Activated T-helper 1 cell treated with Interleukin-2 at 50 U/mL for 16 hours (primary cell): ENCODE measurements at places on chromosomes 16 and 17.

GRCh38 chr16:28951410-28951943 lies 740 bp downstream of the NFATC2IP start:
- peak; percentile 18 for DNase-seq

DNA sequence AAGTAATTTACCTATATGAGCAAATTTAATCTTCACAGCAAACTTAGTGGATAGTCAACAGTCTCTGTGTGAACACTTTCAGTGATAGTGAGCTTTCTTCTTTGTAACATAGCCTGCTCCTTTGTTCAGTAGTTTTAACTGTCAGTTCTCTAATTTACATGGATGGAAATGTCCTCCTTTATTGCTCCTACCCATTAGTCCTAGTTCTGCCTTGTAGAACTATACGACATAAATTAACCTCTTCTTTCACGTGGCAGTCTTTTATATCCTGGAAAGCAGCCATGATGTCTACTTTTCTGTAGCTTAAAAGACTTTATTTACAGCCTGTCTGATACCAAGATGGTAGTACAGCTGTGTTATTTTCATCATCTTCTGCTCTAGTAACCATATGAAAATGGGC lies 143.6 kb downstream of the TANC2 start:
- DNase-seq: no peak

DNA sequence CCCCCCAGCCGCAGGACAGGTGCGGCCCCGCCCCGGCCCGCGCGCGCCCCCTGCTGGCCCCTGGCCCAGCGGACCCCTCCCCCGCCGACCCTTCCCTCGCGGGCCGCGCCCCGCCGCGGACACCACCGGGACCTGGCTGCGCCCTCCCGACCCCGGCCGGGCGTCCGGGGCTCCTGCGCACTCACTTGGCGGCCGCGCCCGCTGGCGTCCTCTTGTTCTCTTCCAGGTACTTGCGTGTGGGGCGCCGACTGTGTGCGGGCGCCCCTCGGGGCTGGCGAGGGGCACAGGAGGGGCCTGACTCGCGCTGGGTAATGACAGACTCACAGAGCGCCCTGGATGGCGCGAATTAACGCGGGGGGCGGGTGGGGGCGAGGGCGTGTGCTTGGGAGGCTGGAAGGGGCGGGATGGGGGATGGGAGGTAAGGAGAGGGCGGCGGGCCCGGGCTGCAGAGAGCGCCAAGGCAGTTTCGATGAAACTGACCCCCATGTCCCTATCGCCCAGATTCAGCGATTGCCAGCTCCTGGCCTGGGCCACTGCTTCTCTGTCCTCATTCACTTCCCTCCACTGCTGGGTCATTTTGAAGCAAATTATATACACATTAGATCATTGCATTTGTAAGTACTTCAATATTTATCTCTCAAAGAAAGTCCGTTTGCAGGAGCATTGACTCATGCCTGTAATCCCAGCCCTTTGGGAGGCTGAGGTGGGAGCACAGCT lies 445 bp upstream of the DBNDD1 start:
- peak; percentile 38 for DNase-seq

DNA sequence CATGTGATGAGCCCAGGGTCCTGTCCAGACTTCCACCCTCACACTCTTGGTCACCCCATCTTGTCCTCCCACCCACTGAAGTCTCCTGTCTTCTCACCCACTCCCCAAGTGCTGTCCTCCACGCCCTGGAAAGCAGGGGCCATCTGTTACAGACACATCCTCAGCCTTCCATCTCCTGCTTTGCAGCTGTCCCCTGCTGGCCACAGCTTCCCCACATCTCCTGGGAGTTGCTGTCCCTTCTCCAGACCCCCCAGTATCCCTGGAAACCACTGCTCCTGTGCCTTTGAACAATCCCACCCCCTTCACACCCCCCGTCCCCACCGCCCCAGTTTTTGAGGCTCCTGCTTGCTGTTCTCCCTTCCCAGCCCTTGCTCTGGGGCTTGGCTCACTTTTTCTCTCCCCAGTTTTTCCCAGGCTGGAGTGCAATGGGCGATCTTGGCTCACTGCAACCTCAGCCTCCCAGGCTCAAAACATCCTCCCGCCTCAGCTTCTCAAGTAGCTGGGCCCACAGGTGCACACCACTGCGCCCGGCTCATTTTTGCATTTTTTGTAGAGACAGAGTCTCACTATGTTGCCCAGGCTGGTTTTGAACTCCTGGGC lies 30.4 kb upstream of the ZFP90 start:
- no peak for DNase-seq

DNA sequence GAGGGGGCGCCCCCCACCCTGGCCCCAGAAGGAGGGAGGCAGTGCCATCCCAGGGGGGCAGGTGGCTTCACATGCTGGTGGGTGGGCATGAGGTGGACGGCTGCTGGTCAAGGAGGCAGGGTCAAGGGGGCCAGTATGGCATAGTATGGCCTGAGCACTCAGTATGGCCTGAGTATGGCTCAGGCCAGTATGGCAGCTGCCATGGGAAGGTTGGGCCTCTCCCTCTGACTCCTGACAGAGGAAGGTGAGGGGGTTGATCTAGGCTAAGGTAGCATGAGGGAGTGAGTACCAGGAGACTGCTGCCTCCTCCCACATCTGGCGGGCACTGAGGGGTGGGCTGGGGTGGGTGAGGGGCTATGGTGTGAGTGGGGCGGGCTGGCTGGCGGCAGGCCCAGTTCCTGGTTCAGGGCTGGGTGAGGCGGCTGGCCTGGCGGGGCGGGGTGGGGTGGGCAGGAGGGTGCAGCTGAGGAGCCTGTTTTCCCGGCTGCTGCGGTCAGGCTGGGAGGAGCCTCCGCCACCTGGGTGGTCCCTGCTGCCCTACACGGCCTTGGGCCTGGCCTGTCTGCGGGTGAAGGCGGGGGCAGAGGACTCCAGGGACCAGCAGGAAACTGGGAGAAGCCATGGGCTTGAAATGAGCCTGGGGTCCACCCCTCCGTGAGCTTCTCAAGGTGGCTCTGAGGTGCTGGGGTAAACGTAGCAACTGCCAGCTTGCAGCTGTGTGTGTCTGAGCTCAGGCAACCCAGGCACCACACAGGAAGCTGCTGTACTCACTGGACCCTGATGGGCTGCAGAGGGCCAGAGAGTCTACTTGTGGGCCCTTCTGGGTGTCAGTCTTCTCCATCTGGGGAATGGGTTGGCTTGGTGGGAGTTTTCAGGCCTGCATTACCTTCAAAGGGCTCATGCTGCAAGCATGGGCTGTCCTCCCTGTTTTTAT lies 57.0 kb downstream of the RAI1 start:
- no peak for DNase-seq

GRCh38 chr16:35296962-35297653 lies 1837.7 kb downstream of the TP53TG3F start:
- DNase-seq: no peak

- no peak for DNase-seq
Observed at GRCh38 chr16:11615748-11616447, 29.2 kb upstream of the LITAF start.

DNA sequence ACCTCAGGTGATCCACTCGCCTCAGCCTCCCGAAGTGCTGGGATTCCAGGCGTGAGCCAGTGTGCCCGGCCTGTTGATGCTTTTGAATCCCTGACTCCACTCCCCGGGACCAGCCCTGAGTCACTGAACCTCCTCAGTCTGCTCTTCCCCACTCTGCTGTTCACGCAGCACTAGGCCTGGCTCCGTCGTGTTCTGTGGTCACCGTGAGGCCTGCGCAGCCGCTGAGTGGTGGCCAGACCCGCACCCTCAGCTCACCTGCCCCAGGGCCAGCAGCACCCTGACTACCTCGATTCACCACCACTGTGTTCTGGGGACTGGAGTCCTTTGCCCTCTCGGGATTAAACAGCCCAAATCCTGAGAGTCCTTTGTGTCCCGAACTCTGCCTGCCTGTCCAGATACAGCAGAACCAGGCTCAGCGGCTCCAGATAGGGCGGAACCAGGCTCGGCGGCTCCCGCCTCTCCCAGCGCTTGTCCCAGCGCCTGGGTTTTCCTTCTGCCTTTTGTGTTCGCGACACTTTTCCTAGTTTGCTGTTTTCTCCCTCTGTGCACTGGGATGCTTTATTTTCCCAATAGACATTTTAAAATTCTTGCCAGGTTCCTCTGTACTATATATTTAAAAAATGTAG lies 58.6 kb upstream of the ENDOV start:
- DNase-seq: no peak

- DNase-seq: no peak
Observed at GRCh38 chr16:71297341-71297634, 8.1 kb upstream of the CMTR2 start.

DNA sequence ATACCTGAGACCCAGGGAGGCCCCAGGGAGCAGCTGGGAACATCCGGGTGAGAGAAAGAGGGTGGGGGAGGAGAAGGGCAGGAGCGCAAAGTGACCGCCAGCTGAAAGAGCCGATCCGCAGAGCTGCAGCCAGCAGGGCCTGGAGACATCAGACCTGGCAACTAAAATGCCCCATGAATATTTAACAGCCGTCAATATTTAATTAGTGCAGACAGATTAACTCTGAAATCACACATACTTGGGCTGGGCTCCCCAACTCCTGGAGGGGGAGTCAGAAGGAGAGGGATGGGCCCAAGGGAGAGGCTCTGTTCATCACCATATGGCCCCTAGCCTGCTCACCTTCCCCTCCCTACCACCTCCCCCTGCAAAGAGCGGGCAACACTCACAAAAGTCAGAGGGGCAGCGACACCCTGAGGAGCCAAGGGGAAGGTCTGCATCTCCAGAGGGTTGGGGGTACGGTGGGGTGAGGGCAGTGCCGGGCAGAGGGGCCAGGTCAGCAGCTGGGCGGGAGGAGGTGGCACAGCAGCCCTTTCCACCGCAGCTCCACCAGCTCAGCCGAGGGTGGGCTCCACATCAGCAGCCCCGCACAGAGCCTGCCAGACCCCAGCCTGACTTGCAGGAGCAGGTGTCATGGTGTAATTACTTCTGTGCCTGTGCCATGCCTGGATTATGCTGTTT lies 61.9 kb upstream of the CCL1 start:
- DNase-seq: no peak

DNA sequence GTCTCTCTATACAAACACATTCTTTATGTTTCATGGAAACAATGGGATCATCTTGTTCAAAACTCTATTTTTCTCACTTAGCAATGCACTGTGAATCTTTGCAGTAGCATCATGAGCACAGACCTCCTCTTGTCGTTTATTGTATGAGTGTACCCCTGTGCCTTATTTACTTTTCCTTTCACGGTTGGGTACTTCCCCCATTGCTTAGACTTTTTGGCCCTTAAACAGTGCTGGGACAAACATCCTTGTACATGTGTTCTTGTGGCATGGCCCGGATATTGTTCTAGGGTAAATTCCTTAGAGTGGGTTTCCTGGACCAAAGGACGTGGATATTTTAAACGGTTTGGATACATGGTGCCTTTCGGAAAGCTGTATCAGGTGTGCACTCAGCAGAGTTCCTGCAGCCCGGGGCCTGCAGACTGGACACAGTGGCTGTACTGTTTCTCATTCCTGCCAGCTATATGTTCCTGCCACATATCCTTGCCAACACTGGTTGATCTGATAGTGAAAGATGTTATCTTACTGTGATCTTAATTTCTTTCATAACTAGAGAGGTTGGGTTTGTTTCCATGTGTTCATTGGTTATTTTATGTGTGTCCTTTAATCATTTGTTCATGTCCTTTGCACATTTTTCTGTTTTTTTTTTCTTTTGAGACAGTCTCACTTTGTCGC lies 111.1 kb downstream of the OR1D5 start:
- no peak for DNase-seq

DNA sequence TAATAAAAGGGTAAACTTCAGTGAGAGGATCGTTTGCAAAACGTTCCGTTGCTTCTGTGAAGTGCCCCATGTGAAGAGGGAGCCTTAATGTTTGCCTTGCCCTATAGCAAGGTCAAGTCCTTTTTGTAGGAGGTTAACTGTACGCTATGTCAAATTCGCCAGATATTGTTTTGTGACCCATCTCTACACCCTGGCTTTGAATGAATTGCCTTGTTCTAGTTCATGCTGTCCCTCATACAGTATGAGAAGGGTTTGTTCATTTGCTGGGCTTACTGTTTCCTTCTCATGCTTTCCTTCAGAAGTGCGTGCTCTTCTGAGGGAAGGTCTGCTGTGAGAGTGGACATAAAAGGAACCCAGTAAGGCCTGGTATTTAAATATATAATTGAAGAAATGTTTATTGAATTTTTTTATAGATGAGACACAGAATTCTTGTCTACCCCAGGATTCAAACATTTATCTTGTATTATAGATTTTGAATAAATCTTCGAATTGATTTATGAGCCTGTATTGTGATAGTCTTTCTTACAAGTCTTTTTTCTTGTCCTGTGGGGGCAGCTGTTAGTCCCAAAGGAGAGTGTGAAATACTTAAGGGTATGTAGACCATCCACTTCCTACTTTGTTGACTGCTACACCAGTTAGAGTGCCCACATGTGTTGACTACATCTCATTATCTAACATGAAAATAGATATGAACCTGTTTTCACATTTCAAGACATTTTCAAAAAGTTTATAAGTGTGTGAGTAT lies 1.7 kb downstream of the MAP3K3 start:
- no peak for DNase-seq

DNA sequence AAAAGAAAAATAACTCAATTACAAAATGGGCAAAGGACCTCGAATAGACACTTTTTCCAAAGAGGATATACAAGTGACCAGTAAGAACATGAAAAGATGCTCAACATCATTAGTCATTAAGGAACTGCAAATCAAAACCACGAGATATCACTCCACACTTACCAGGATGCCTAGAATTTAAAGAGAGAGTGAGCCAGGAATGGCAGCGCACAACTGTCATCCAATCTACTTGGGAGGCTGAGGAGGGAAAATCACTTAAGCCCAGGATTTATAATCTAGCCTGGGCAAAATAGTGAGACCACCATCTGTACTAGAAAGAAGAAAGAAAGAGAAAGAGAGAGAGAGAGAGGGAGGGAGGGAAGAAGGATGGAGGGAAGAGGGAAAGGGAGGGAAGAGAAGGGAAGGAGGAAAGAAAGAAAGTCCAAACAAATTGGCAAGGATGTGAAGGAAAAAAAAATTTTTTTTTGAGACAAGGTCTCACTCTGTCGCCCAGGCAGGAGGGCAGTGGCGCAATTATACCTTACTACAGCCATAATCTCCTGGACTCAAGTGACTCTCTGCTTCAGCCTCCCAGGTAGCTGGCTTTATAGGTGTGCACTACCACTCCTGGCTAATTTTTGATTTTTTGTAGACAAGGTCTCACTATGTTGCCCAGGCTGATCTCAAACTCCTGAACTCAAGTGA lies 22.6 kb downstream of the TBX2 start:
- no peak for DNase-seq

- peak; percentile 43 for DNase-seq
Observed at GRCh38 chr16:30535777-30536190, 1.1 kb upstream of the ZNF747 start.
